ENCODE measurements at places on chromosomes 2 and 18. TPM values are rescaled to one million over a fixed set of nuclear protein-coding genes. Genes with fewer than 3 reads are reported as not detected.

Gene CDH19
- not detected for total RNA-seq

- DNase-seq, result no peak
These were observed 38.7 kb downstream of the ZC3H8 start for GRCh38 chr2:112216167-112216566.

DNA sequence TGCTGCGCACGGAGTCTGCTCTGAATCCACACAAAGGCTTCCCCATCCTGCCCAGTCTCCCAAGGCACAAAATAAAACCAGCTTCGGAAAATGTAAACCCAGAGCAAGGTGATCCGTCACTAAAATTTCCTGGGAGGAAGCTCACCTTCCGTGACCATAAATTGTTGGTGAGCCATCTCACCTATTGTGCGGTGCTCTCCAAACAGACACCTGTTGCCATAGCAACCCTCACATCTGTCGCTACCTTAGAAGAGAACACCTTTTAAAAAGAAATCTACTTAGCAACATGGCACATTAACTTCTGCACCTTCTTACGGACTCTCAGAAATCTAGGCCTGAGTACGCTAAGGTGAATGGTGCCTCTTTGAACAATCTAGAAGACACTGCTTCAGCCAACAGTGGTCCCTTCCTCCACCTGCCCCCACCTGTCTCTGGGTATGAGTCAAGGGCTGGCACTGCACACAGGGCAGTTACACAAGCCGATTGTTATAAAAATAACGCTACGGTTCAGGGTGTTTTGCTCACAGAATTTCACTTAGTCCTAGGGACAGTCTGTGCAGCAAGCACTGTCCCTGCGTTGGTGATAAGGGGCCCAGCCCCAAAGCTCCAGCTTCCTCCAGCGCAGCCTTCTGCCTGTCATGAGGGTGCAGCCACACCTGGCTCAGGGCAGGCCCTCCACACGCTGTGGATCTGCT is 114.9 kb upstream of the ID2 start:
- DNase-seq, result no peak

DNA sequence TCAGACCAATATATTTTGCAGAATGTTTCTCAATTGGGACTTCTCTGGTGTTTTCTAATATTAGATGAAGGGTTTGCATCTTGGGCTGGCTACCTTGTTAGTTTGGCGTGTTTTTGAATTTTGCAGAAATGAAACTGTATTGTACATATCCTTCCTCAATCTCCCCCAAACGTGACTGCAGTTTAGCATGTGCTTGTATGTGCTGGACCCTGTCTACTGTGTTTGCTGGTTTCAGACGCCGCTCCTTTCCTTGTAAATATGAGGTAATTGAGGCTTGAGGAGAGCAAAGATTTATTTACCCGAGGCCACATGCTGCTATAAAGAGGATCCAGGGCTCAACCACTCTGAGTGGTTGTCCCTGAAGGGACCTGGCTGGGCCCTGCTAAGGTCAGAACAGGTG is 57.2 kb downstream of the NGEF start:
- no peak for DNase-seq

- no peak for DNase-seq
These were observed 361.2 kb upstream of the GALNT5 start for GRCh38 chr2:156896294-156896693.

GRCh38 chr2:129103936-129104878 is 785.5 kb upstream of the HS6ST1 start:
- no peak for DNase-seq

GRCh38 chr2:53994818-53995808 is 24.3 kb upstream of the PSME4 start:
- DNase-seq, result no peak

Gene CRYBA2
- not detected for total RNA-seq

Gene CXCR1
- total RNA-seq, result not detected

GRCh38 chr18:21049306-21049705 is 62.3 kb downstream of the ROCK1 start:
- peak; percentile 8 for DNase-seq

- DNase-seq, result no peak
These were observed 896 bp upstream of the ASXL3 start for GRCh38 chr18:33576999-33577646.

- peak; percentile 74 for DNase-seq
These were observed 174.0 kb downstream of the TGIF1 start for GRCh38 chr18:3623769-3624545.

Gene AQP12A
- total RNA-seq, result not detected

DNA sequence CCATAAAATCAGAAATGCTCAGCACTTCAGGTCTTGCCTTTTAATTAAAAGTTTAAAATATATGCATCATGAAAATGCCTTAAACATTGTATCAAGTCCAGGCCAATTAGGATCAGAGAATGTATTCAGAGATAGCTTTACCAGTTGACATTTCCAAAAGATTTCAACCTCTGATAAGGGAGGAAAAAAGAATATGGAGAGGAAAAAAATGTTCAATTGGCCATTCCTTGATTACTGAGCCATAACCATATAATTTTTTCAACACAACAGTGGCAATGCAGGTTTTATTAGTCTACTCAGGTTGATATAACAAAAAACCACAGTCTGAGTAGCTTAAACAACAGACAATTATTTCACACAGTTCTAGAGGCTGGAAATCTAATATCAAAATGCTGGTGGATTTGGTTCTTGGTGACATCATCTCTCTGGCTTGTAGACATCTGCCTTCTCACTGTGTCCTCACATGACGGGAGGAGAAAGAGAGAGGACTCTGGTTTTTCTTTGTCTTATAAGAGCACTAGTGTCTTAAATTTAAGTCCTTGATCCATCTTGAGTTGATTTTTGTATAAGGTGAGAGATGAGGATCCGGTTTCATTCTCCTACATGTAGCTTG is 111.9 kb downstream of the IRS1 start:
- DNase-seq, result no peak

DNA sequence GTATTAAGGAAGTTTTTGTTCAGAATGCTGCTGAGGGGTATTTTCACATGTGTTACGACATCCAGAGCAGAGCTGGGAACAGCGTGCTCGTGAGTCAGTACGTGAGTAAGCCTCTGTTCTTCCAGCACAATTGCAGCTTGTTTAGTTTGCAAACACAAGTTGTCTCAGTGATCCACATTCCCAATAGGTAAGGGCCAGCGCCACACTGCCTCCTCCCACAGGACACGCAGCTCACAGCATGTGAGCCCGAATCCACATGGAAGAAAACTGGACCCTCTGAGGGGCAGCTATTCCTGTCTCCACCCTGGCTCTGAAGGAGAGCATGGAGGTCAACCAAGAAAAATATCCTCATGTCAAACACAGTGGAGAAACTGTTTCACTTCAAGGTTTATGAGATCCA is 173.9 kb upstream of the PID1 start:
- peak; percentile 86 for DNase-seq

Gene FBXO48
- total RNA-seq, result 0.20 TPM

- peak; percentile 33 for DNase-seq
These were observed 861 bp downstream of the SLC39A10 start for GRCh38 chr2:195657634-195658540.

Gene ALPG
- total RNA-seq, result not detected

GRCh38 chr2:176385838-176386237 is 116.6 kb downstream of the MTX2 start:
- no peak for DNase-seq

GRCh38 chr2:160145471-160145870 is 54.6 kb downstream of the ITGB6 start:
- DNase-seq, result no peak

Gene POTEC
- total RNA-seq, result not detected

- DNase-seq, result no peak
These were observed 457 bp upstream of the SP9 start for GRCh38 chr2:174334278-174334715.

Gene DCDC2C
- not detected for total RNA-seq

DNA sequence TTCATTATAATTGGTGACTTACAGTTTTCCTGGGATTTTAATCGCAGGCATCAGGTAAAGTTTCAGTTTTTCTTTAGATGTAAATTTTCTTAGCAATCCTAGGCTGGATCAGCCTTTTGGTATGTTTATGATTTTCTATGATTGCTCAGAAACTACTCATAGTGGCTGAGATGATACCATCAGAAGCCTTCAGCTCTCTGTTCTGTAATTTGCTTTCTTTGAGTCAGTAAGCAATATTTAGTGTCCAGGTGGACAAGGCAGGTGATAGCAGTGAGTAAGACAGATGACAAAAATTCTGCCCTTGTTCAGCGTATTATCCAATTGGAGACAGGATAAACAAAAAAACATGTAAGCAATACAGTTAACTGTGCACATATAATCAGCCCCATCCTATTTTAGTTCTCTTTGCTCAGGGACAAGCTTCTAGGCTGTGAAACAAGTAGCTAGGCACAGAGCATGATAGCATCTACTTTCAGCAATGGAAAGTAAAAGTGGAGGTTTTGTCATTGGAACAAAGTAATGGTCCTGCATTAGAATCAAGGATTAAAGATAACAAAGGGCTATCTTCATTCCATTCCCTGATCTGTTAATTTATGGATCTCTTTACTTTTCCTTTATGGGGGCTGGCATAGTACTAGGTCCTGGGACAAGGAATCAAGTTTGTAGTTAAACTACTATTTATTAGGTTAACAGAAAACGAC is 100.8 kb downstream of the EPC2 start:
- no peak for DNase-seq

Gene DSG4
- not detected for total RNA-seq

DNA sequence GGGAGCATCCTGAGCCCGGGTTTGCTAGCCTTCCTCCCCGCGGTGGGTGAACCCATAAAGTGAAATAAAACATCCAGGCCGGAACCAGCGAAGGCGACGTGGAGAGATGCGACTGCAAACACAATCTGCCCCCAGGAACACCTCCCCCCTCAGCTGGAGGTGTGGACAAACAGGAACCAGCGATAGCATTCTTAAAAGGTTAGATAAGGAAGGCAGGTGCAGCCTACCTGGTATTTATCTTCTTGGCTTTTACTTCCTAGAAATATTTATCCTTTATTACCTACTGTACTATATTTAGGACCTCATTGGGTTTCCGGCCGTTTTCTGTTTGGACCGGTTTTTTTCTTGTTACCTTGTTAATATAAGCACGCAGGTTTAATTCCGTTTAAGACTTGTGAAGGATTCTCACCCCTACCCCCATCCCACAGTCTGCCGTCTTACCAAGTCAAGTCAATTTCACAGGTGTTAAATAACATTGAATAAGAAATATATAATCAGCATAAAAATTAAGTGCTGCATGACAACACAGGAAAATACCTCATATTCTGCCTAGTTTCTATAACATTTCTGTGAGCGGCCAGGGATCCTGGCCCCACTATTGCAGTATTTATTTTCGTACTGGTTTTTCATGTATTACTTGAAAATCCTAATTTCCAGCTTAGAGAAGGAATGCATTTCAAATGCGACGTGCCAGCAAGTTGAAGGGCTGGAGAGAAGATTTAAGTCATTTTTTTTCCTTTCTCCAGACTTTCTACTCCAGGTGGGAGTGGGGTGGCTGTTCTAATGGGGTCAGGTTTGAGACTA is 224.0 kb upstream of the ID2 start:
- DNase-seq, result no peak

DNA sequence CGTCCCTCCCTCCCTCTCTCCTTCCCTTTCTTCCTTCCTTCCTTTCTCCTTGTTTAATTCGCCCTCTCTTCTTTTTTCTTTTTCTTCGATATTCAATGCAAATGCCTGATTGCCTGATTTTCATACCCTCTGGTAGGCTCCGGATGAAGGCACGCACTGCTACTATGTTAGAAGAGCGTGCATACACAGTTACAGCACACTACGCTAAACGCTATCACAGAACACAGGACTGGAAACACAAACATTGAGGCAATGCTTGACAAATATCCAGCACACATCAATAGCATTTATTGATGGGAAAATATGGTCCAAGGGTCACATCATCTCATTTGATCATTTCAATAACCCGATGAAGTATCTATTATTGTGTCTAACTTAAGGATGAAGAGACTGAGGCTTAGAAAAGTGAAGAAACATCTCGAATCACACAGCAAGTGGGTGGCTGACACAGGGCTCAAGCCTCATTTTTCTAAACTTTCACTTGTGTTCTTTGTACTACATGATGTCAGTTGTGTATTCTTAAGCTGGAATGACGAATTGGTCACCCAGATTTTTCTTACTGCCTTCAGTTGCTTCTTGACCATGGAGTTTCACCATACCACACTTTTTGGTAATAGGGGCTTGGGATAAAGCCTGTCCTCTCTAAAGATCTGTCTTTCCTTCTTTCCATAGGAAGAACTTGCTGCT is 101.8 kb downstream of the TRIB2 start:
- no peak for DNase-seq

Gene CPO
- not detected for total RNA-seq

GRCh38 chr2:222442665-222443064 is 18.3 kb downstream of the SGPP2 start:
- no peak for DNase-seq

GRCh38 chr2:236661762-236662110 is 92.1 kb downstream of the ACKR3 start:
- DNase-seq, result no peak

- no peak for DNase-seq
These were observed 2.5 kb upstream of the CDH7 start for GRCh38 chr18:65748321-65748720.

GRCh38 chr2:147051248-147051647 is 793.6 kb upstream of the ACVR2A start:
- DNase-seq, result no peak

GRCh38 chr2:169047256-169048250 is 16.4 kb upstream of the ABCB11 start:
- DNase-seq, result no peak

Measured in pulmonary artery endothelial cell (primary cell).